ENCODE measurements at places on chromosomes 5 and 9.

DNA sequence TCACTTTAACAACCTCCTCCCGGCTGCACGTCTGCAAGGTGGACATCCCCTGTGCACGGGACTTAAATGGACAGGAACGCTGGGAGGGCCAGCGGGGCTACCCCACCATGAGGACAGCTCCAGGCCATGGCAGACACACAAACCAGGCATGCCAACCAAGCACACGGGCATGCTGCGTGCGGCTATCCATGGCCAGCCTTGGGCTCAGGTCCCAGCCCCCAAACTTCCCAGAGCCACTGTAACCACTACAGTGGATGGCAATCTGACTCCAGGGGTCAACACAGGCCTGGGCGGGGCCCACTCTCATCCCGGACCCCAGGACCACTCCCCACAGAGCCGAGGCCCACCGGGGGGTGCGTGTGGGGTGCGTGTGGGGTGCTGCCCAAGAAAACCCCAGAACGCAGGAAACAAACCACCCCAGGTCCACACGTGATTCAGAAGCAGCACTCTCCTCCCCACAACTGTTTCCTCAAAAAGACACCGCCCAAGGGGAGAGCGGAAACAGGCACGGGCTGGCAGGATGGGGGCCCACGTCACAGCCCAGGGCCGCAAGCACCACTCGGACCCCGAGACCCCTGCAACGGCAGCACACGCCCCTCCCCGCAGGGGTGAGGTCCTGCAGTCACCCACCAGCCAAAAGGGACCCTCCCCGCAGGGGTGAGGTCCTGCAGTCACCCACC is 7.4 kb downstream of the SLC12A7 start:
- DNase-seq = no peak

- DNase-seq = no peak
These were observed 164.5 kb downstream of the ZNF608 start for GRCh38 chr5:124581738-124582560.

- DNase-seq = no peak
These were observed 412.5 kb downstream of the ELAVL2 start for GRCh38 chr9:23413541-23413940.

DNA sequence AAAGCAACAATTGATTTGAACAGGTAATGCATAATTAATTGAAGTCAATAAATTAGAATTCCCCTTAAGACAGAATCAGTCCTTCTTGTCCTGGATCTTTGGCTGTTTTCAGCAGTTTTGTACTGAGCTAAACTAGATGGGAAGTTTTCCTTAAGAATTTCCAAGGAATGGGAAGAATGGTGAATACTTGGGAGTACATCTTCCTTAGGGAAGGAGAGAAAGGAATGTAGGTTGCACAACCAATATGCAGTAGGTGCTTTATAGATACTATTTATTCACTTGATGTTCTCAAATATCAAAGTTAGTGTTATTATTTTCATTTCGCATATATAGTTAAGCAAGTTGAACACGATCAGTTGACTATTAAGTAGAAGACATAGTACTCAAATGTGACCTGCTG is 183.5 kb upstream of the MAP1B start:
- DNase-seq = no peak

- DNase-seq = no peak
These were observed 481.1 kb upstream of the ZNF608 start for GRCh38 chr5:125227333-125228095.

GRCh38 chr5:148769941-148770340 is 56.5 kb upstream of the ADRB2 start:
- no peak for DNase-seq

- DNase-seq = no peak
These were observed 96.0 kb downstream of the MEGF10 start for GRCh38 chr5:127386557-127386956.

DNA sequence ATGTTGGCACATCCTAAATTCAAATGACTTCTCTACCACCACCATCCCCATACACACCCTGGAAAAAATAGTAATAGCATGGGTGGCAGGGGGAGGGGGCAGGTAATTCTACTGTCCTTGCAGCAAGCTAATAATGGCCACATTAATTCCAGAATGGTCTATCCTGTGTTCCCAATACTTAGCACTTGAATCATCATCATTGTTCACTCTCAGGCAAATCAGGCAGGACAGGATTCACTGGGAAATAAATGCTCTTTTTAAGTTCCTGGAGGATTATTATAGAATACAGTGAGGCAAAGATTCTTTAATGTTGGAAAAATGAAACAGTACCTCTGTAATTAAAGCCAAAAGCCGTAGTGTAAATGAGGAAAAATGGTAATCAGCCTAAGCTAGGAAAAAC is 254.5 kb downstream of the ARRDC3 start:
- no peak for DNase-seq

GRCh38 chr5:112549127-112549526 is 130.1 kb upstream of the EPB41L4A start:
- no peak for DNase-seq

DNA sequence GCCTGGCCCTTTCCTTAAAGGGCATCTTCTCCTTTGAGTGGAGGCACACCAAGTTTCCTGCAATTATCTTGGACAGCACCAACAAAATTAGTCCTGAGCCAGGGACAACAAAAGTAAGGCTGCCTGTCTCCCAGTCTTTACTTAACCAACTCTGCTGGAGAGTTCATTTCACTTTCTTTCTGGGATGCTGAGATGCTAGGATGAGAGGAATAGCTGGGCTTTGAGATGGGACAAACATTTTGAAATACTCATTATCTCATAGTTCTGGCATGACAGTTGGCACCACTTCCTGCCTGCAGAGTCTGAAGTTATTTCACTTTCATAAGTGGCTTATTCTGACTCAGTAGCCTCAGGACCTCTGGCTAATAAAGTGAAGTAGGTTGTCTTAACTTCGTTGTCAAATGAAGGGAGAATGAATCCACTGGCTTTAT is 157.0 kb downstream of the C9orf152 start:
- DNase-seq = no peak

DNA sequence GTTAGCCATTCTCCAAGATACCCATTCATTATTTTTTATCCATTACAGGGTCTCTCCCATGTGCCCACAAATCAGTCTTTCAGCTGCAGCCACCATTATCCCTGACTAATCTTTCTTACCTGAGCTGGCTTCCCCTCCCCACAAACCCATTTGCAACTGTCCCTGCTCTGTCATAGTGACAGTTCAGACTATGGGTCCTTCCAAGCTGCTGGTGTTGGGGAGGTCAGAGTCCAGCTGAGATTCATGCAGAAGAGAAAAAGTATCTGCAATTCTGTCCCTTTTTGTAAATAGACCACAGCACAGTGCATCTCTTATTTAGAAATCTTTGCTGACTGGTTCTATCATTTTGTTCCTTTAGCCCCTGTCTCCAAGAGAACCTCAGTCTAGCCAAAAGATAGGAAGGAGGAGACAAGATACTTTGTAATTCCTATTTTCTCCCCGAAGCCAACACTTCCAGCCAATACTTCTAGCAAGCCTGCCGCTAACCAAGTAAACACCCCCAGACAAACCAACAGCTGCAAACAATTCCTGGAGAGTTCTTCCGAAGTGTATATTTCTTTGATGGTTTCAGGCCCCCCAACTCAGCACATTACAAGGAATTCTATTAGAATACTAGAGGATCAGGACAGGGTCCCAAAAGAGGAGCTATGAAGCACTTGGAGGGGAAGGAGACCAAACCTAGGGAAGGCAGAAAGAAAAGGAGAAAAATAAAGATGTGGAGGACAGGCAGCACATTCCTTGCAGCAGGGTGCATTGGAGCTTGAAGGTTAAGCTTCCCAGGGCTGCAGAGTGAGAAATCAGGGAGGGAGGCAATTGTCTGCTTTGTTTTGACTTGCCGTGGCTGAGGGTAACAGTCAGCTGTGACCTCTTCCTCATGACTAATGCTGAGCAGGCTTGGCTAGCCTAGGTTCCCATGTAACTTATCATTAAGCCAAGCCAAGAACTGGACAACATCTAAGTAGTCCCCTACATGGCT is 148.5 kb downstream of the SGCD start:
- DNase-seq = no peak

- no peak for DNase-seq
These were observed 243.0 kb downstream of the ZSWIM6 start for GRCh38 chr5:61575103-61575502.

DNA sequence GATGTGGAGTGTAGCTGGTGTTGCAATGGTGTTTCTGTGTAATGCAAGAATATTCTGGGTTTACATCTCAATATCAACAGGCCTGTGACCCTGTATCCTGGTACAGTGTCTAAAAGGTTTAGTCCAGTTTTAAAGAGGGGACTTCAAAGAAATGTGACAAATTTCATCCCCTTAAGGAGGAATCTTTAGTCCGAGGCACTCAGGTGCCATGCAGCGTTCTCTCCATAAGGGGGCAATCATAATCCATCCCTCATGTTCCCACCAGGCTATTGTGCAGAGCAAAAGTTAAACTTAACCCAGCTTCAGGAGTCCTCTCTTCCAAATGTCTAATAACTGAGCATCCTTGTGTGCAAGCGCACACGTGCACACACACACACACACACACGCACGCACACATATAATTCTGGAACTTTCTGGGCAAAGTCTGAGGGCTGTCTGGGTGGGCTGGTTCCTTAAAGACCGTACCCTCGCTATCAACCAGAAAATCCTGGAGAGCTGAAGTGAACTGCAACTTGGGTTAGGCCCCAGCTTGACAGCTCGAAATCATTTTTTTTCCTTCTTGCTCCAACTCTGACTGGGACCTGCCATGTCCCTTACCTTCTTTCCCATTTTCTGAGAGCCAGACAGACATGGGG is 46.0 kb downstream of the CRB2 start:
- DNase-seq = no peak

DNA sequence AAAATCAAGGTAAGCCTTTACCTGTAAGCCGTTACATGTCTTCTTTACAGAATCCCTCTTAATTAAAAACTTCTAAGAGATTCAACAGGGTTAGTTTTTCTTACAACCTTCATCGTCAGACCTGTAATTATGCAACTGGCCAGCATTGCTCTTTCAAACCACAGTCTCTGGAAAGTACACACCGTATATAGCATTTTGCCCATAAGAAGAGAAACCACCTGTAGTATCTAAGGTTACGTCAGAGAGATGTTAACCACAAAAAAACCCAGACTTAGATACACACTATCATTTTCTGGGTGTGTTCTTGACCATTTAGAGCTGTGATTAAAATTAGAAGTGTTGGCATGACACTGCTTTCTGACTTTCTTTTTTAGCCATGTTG is 140.0 kb downstream of the MUSK start:
- no peak for DNase-seq

DNA sequence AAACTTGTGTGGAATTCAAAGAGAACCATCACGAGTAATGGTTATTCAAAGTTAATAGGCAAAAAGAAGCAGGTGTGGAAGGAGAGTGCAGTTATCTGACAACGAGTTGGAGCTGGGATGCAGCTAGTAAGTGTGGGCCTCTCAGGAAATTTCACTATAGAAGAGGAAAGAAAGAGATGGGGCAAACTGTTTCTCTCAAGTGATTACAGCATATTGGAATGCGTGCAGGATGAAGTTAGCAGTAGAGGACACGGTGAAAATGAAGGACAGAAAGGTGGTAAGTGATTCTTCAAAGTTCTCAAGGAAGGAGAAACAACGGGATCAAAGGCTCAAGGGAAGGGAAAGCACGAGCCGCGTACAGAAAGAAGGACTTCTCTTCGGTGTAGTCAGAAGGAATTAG is 84.0 kb downstream of the ADAMTS12 start:
- no peak for DNase-seq

- no peak for DNase-seq
These were observed 3.0 kb upstream of the PDLIM4 start for GRCh38 chr5:132254321-132254977.

DNA sequence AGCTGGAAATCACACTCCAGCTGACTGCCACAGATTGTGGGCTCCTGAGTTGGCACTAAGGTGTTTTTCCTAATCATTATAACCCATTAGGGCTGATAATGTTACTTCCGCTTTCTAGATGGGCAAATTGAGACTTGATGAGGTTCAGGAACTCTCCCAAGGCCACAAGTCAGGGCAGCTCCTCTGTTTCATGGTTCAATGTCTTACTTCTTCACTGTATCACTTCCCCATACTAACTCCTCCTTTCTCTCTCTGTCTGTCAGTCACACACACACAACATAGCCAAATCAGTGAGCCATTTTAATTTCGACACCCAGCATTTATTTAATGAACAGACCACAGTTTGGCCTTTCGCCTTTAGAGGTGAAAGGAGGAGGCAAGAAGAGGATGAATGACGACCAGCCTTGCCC is 17.8 kb upstream of the TRAF1 start:
- no peak for DNase-seq

- DNase-seq = no peak
These were observed 100.0 kb downstream of the PSD2 start for GRCh38 chr5:139895647-139896046.

- no peak for DNase-seq
These were observed 6.3 kb downstream of the EDIL3 start for GRCh38 chr5:84378420-84378819.

- DNase-seq = no peak
These were observed 81.4 kb downstream of the PGM5 start for GRCh38 chr9:68437785-68438184.

GRCh38 chr5:114367029-114367428 is 5.2 kb downstream of the KCNN2 start:
- DNase-seq = no peak

- no peak for DNase-seq
These were observed 111.8 kb downstream of the CARTPT start for GRCh38 chr5:71830681-71831539.

- DNase-seq = no peak
These were observed 39.6 kb downstream of the POC5 start for GRCh38 chr5:75677607-75678006.

GRCh38 chr9:401223-401622 is 186.6 kb downstream of the DOCK8 start:
- DNase-seq = no peak

DNA sequence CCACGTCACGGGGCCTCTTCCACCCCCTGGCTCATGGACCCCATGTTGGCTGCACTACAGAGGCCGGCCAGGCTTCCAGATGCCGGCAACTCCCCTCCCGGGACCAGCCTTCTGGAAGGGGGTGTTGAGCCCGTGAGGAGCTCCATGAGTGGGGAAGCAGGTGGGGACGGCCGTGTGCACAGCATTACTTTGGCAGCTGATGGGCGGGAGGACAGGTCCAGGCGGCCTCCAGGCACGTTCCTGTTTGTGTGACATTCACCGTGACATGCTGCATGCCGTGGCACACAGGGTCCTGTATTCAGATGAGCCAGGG is 29.1 kb upstream of the ABO start:
- DNase-seq = no peak

GRCh38 chr5:134798468-134798867 is 39.9 kb downstream of the DDX46 start:
- no peak for DNase-seq

- no peak for DNase-seq
These were observed 69.3 kb downstream of the OLFM1 start for GRCh38 chr9:135156525-135157510.

Data from stimulated activated naive CD4-positive, alpha-beta T cell treated with Interleukin-2 at 50 U/mL for 16 hours (primary cell).